ENCODE measurements at places on chromosomes 5 and 9.
A peak's percentile ranks its signal among the peaks of the same experiment; 100 is the strongest.

DNA sequence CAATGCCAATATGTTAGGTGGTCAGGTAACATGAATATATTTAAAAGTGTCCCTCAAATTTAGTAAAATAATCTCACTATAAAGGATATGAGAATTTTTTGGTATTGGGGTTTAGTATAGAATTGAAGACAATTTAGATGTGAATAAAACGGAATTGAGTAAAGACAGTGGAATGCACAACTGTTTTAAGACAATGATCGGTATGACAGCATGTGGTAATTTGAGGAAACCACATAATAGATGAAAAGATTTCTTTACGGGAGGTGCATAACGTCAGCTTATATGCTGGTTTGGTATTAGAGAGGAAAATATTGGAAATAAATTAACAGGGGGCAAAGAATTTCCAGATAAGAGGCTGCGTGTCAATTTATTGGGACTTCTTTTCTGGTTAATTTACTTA lies 1043.2 kb downstream of the CDH18 start:
- no peak for DNase-seq

DNA sequence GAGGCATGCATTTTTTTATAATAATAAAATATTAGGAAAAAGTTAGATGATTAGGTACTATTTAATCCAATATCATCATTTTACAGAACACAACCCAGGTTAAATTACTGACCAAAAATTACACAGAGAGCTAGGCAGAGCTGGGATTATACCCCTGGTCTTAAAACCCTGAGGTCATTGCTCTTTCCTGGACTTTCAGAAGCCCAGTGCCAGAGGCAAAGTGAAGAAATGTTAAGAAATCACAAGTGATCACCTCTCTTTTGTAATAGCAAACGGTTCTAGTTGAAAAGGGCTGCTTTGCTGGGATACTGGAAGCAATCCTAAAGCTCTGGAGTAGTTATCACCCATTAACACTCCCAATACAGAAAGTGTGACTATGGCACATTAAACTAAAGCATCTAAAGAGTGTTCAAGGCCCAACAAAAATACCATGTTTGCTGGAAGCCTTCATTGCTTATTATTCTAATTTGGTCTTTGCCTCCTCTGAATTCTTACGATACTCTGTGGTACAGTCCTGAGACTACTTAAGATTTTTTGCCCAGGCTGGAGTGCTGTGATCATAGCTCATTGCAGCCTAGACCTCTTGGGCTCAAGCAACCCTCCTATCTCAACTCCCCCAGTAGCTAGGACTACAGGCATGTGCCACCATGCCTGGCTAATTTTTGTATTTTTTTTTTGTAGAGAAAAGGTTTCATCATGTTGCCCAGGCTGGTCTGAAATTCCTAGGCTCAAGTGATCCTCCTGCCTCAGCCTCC lies 575.9 kb downstream of the RAB3C start:
- no peak for DNase-seq

DNA sequence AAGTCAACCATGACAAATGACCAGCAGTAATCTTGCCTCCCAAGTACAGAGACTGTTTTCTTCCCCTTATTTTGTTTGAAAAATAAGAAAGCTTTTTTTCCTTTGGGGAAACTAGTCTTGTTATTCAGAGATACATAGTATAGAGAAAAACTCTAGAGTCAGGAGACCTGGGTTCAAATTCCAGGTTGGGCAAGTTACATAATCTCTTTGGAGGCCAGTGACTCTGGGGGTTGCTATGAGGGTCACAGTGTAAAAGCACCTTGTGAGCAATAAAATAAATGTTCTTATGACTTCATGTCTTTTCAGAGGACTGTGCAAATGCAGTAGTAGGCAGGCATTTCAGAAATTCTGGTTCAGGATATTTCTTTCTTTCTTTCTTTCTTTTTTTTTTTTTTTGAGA lies 71.5 kb downstream of the GDNF start:
- DNase-seq: no peak

DNA sequence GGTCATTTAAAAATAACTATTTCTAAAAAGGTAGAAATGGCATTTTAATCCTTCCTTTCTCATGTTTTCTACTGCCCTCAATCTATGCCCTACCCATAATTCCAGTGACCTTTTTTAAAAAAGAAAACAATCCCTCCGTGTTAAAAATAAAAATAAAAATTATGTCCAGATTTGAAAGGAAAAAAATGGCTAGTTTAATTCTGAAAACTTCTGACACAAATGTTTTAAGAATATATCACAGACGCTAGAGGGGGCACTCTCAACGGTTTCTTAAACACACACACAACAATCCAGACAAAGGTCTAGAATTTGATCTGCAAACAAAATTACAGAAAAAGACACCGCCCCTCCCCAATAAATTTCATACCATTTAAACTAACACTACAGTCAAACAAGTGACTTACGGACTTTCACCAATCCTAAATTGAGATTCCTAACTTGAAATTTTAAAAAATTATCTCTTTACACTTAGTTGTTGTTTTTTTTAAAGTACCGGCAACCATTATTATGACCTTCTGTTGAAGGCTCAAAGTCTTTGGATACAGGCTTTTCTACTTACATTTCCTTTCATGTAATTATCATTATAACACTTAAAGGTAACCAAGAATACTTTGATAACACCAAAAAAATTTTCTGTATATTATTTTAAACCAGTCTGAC lies 38.2 kb downstream of the CLINT1 start:
- DNase-seq: no peak

- no peak for DNase-seq
Observed at GRCh38 chr5:151030379-151030778, 10.0 kb downstream of the GPX3 start.

GRCh38 chr5:168468836-168469235 lies 17.4 kb upstream of the RARS1 start:
- no peak for DNase-seq

- no peak for DNase-seq
Observed at GRCh38 chr9:122955961-122956360, 15.1 kb downstream of the RABGAP1 start.

DNA sequence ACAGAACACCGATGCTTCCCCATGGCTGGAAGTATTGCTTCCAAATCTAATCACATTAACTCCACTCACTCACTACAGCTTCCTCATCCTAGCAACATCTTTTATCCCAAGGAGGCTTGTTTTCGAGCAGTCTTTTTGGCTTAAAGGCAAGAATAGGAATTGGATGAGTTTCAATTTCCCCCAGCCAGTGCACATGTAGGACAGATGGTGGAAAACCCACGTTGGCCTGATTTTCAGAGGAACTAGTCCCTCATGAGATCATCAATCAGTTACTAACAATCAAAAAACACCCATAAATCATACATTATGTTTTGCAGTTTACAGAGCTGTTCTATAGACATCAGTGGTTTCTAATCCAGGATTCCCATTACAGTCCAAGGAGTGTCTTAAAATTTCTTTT lies 48.5 kb upstream of the AGXT2 start:
- no peak for DNase-seq

- no peak for DNase-seq
Observed at GRCh38 chr9:137881591-137882505, 4.3 kb downstream of the CACNA1B start.

GRCh38 chr5:144089401-144090021 lies 80.9 kb downstream of the YIPF5 start:
- DNase-seq: no peak

GRCh38 chr9:126791406-126792230 lies 13.2 kb upstream of the ZBTB43 start:
- no peak for DNase-seq

- DNase-seq: no peak
Observed at GRCh38 chr9:71796100-71796767, 27.9 kb upstream of the CEMIP2 start.

DNA sequence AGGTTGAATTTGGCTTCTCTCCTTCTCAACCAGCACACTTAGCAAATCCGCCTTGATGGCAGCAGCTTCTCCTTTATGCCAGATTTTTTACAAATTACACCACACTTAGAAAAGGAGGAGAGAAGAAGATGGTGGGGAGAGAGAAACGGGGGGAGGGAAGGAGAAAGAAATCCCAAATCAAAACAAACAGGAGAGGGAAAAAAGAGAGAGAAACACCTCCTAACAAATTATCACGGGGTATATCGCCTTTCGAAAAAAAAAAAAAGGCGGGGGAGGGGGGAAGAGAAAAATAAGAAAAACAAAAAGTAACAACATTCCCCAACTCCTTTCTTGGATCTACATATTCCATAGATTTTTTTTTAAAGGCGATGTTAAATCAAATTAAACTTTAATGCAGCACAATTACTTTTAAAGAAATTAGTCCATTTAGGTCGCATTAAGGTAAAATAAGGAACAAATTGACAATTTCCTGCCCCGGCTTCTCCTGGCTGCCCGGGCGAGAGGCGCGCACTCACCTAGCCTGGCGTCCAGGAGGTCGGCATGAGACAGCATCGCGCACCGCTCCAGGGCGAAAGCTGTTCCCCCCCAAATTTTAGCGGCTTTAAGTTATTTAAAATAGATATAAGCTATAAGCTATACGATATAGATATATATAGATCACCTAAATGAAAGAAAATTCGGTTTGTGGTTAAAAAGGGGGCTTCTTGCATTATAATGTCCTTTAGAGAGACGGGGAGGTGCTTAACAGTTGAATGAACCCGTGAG lies at the start of gene OTP:
OTP (minus strand) TSS at position 716 of the 765 bp plus-strand sequence; CDS start at position 552, 164 bp downstream.
- DNase-seq: no peak

DNA sequence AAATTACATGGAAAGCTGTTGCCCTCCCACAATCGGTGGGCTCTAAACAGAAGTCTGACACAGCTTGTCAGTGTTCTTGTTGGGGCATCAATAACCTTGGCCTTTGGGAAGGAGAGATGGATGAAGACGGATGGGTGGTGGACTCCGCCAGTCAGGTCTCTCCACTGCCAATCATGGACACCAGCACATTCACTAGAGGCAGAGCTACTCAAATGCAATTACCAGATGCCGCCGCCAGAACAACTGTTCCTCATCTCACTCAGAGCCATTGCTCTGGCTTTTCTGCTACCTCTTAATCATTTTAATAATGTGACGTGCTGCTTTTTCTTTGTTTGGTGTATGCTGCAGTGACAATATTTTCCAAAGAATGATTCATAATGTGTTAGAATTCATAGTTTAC lies 27.9 kb upstream of the SEMA5A start:
- DNase-seq: no peak

- DNase-seq: peak; percentile 64
Observed at GRCh38 chr5:179302499-179303185, 42.6 kb downstream of the ADAMTS2 start.

DNA sequence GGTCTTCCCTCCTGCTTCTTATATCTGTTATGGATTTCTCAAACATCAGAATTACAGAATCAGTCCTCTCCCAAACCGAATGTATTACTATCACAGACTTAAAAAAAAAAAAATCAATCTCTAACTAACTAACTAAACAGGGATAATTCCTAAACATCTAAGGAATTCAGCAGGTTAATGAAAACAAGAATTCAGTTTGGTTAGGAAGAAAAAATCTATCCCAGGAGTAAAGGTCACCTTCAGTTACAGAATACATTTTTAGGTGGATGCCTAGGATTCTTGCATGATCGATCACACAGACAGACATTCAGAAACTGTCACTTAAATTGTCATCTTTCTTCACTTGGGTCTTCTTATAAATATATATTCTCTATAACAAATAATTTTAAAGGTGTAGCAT lies 11.5 kb downstream of the PTAR1 start:
- DNase-seq: no peak

DNA sequence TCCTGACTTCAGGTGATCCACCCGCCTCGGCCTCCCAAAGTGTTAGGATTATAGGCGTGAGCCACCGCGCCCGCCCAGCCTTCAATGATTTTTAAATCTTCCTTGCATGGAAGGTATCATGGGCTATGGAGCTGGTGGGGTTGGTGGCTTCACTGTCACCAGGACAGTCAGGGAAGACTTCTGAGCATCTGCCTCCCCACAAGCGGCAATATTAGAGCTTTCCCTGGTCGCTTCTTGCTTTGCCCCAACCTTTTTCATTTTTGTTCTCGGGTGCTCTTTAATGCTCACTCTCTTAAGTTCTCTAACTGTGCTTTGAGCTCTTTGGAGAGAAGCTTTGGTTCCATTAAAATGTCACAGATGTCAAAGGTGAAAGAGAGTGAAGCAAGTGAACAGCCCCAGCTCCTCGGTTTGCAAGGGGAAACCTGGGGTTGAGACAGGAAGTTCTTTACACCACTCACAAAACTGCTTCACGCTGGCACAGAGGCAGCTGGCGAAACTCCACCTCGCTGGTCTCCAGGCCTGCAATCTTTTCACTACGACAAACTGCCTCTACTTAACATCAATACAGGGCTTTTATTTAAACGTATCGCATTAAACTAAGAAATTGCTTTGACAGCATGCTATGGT lies 142.5 kb upstream of the RETREG1 start:
- DNase-seq: no peak

GRCh38 chr5:137190031-137190430 lies 309.1 kb downstream of the SPOCK1 start:
- no peak for DNase-seq

- peak; percentile 52 for DNase-seq
Observed at GRCh38 chr5:400282-401145, 42.5 kb upstream of the EXOC3 start.

DNA sequence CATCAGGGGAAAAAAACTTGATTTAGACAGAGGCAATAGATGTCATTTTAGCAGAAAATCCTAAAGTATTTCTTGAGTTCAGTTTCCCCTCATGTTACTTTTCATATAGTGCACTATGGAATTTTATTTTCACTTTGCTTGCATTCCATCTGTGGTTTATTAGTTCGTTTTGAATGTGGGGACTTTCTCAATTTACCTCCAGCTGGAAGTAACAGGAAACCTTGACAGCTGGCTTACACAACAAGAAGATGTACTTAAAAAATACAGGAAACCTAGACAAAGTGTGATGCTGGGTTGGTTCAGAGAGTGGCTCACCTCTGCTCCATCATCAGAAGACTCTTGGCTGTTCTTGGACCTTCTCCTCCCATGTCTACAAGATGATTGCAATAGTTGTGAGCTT lies 567.0 kb downstream of the CETN3 start:
- no peak for DNase-seq

GRCh38 chr5:44257653-44258365 lies 131.4 kb downstream of the FGF10 start:
- no peak for DNase-seq

DNA sequence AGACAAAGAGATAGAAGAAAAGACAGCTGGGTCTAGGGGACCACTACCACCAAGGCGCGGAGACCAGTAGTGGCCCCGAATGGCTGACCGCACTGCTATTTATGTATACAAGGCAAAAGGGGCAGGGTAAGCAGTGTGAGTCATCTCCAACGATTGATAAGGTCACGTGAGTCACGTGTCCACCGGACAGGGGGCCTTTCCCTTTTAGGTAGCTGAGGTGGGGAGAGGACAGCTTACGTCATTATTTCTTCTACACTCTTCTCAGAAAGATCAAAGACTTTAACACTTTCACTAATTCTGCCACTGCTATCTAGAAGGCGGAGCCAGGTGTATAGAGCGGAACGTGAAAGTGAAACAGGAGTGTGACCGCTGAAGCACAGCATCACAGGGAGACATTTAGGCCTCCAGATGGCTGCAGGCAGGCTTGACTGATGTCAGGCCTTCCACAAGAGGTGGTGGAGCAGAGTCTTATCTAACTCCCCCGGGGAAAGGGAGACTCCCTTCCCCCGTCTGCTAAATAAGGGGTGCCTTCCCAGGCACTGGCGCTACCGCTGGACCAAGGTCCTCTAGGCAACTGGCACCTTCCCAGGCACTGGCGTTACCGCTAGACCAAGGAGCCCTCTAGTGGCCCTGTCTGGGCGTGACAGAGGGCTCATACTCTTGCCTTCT lies 6.1 kb upstream of the PRR16 start:
- DNase-seq: peak; percentile 80

Measured in RWPE2 (cell line).